ENCODE measurements at places on chromosomes 5 and 9.
A peak's percentile ranks its signal among the peaks of the same experiment; 100 is the strongest.

- no peak for DNase-seq
Measured at GRCh38 chr5:16924206-16924605, 11.9 kb downstream of the MYO10 start.

- no peak for DNase-seq
Measured at GRCh38 chr5:39870137-39870536, 445.4 kb upstream of the DAB2 start.

DNA sequence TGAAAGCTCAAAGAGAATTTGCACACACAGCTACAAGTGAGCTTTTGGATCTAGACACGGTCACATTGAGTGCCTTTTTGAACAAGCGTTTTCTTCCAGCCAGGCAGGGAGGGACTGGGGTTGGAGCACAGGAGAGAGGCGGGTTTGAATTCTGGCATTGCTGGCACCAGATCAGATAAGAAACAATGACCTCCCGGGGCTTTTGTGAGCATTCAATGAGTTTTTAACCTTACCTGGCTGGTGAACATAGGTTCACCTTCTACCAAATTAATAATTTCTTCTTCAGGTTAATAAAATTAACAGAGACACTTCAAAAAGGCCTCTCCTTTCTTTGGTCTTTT is 312.9 kb upstream of the MSX2 start:
- no peak for DNase-seq

GRCh38 chr5:42791151-42791550 is 20.5 kb downstream of the SELENOP start:
- no peak for DNase-seq

- no peak for DNase-seq
Measured at GRCh38 chr9:113695440-113695851, 180.7 kb upstream of the ZNF618 start.

GRCh38 chr9:94952565-94953373 is 226.3 kb downstream of the AOPEP start:
- DNase-seq, result no peak

DNA sequence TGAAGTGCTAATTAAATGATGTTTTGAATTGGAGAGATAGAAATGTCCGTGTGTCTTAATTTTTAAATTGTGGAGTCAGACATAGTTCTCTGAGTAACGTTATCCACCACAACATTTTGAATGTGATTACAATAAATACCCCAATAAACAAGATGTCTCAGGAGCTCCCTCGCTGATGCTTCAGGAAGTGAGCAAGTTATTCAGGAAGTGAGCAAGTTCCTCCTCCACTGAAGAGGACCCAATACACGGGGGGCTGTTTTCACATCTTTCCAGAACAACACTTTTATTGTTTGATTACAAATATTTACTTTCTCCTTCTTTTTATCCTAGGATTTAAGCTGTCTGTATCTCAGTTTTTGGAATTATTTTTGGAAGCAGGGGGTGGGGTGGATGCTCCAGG is 363.8 kb downstream of the LRRC70 start:
- DNase-seq, result no peak

DNA sequence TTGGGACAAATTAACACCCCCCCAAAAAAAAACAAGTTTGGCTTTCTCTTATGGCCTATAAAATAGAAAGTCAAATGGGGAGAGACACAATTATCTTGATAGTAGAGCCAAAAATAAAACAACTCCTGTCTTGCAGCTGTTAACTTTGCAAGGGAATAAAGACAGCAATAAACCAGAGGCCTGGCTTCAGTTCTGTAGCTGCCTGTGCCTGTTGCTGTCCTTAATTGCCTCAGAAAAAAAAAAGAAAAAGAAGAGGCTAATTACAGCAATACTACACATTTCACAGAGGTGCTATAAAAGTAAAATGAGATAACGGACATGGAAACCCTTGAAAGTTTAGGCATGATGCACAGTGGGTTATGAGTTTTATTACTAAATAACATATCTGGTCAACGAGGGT is 170.7 kb upstream of the IRX1 start:
- DNase-seq, result no peak

DNA sequence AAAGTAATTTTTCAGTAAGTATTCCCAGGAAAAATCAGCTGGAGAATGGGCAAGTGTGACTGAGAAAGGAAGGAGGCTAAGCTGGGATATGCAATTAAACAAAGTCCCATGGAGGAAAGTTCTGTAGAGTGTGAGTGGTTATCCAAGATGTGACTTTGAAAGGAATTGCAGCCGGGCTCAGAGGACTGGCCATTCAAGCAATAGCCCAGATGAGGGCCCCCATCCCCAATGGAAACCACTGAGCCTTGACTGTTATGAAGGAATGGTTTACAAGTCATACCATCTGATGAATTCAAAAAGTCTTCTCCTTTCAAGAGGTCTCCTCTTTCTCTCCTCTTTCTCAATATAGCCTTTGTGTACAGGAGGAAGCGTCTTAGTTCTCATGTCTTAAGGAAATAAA is 6.5 kb downstream of the LVRN start:
- no peak for DNase-seq

- peak; percentile 18 for DNase-seq
Measured at GRCh38 chr9:21078702-21079101, 960 bp upstream of the IFNB1 start.

GRCh38 chr5:119355244-119355638 is 578 bp upstream of the TNFAIP8 start:
- DNase-seq, result no peak

DNA sequence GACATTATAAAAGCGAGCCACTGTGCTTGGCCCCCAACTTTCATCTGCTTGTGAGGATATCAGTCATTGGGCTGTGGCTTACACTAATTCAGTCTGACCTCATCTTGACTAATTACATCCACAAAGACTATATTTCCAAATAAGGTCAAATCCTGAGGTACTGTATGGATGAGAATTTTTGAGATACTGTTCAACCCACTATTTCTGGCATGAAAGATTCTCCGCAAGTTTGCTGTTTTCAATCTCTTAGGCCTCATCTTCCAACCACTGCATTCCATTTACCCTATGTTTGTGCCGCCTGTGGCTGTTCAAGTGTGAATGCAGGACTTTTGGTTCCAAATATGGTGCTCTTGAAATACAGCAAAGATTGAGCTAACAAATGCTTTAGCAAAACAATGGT is 400.9 kb upstream of the SGCD start:
- no peak for DNase-seq

DNA sequence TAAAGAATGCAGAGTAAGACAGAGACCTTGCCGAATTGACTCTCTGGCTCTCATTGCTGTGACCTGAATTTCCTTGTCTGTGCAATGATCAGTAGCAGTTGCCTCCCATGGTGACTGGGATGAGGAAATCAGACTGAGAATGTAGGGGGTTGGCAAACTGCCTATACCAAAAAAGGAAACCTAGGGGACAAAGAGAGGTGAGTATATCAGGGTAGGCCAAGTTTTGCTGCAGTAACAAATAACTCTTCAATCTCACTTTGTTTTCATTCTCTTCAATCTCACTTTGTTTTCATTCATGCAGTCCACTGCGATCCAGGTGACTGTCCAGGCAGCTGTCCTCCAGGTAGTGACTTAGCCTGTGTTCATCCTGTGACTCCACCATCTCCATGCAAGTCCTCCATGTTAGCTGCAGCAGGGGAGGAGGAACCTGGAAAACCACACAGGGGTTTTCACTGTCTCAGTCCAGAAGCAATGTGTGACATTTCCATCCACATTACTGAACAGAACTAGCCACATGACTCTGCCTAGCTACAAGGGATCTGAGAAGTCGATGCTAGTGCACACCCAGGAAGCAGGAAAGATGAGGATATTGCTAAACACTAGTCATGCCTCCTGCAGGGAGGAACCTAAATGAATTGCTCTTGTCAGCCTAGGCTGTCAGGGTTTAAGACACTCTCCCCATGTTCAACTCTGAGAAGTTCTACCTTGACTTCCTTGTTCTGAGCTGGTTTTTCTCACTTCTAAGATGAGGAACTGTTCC is 26.0 kb downstream of the TMEM174 start:
- no peak for DNase-seq
